Esophagus squamous epithelium (tissue), 5 donors: ENCODE measurements at places on chromosomes 4 and X. TPM values are rescaled to one million over a fixed set of nuclear protein-coding genes. Genes with fewer than 3 reads are reported as not detected.

DNA sequence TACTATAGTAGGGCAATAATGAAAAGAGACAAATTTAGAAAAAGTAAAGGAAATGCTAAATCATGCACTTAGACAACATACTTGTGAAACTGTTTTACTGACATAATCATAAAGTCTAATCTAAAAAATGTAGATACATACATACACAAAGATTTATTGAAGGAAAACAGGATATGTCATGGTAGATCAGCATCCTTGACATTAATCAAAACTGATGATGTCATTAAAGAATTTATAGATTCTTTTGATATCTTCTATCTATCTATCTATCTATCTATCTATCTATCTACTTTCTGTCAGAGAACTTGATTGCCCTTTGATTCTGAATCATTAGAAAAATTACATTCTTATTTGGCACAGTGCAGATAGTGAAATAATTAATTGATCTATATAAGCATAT lies 311.3 kb downstream of the CCSER1 start:
- no peaks in the 10 kb centered on the region for H3K4me1 ChIP-seq
- no peak overlapping the region for H3K27ac ChIP-seq
- no peaks in the 10 kb centered on the region for H3K27me3 ChIP-seq
- H3K36me3 ChIP-seq, result no peaks in the 10 kb centered on the region
- no peak overlapping the region for H3K4me3 ChIP-seq
- no peak for DNase-seq

GRCh38 chr4:8102076-8102355 lies 56.6 kb downstream of the ABLIM2 start:
- no peak for DNase-seq
- H3K27me3 ChIP-seq, result peaks cover 10% of the 10 kb centered on the region
- H3K4me3 ChIP-seq, result no peak overlapping the region
- peaks cover 39% of the 10 kb centered on the region for H3K4me1 ChIP-seq
- H3K36me3 ChIP-seq, result peaks cover 5% of the 10 kb centered on the region

DNA sequence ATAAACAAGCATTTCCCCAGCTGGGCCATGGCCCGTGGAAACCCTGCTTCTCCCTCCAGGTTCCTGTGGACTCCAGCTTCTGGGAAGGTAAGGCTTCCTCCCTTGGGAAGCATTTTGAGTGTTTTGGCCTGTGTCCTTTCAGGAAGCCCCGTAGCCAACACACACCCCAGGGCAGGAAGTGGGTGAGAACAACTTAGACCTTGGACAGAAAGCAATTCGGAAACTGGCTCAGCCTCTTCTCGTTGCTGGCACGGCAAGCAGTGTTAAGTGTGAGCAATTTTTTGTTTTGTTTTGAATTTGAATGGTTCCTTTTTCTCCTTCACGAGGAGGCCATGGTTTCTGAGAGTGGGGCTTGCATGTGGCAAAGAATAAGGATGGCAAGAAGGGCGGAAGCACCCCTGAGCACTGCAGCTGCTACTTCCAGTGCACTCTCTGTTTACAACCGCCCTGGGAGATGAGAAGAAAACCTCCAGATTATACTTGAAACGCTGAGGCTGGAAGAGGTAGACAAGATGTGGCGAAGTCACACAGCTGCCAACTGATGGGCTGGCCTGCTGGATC lies 14.1 kb upstream of the CYTL1 start:
- H3K27me3 ChIP-seq, result no peaks in the 10 kb centered on the region
- no peak overlapping the region for H3K4me3 ChIP-seq
- no peak for DNase-seq
- H3K27ac ChIP-seq, result no peak overlapping the region
- H3K36me3 ChIP-seq, result no peaks in the 10 kb centered on the region

The UGT2B7 gene
- not detected for total RNA-seq

The SAGE1 gene
- total RNA-seq, result not detected

DNA sequence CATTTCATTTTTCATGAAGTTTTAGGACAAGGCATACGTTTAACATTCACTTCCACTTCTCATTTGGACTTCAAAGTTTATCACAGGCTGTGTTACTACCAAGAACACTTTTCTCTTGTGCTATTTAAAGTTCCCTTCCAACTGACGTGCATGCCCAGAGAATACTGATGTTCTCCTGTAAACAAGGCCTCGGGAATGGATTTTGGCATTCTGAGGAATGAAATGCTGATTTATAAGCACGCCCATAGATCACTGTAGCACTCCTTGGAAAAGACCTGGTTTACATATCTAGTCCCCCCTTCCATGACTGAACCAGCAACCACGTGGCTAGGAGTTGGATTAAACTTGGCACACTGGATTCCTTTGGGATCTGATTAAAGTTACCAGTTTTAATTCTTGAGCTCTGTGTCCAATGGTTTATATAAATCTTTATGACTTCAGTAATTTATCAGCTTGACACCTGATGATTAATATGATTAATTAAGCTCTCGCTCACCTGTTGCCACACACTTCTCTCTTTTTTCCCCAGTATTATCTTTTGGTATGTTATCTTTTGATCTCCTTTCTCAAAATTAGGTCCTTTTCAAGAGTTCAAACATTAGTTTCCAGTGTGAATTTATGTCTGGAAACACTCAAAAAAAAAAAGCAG lies 122.4 kb upstream of the HAND2 start:
- H3K27ac ChIP-seq, result no peak overlapping the region
- H3K36me3 ChIP-seq, result no peaks in the 10 kb centered on the region
- no peak overlapping the region for H3K4me3 ChIP-seq
- no peak for DNase-seq
- no peaks in the 10 kb centered on the region for H3K4me1 ChIP-seq

DNA sequence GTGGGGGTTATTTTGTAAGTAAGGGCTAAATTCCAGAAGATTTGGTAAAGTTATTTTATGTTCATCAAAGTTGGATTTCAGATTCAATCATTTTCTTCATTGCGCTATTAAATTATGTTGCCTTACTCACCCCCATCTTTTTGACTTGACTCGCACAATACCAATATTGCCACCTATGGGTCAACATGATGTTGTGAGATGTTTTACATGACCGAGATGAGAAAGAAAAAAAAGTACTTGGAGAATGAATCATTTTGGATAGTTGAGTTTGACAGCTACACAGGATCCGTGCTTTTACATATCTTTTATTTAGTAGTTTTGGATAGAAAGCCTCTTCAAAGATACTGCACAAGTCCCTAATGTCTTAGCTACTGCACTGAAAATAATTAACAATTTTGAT lies 224.2 kb upstream of the EMCN start:
- peaks cover 9% of the 10 kb centered on the region for H3K4me1 ChIP-seq
- H3K4me3 ChIP-seq, result no peak overlapping the region
- DNase-seq, result no peak
- no peaks in the 10 kb centered on the region for H3K27me3 ChIP-seq

DNA sequence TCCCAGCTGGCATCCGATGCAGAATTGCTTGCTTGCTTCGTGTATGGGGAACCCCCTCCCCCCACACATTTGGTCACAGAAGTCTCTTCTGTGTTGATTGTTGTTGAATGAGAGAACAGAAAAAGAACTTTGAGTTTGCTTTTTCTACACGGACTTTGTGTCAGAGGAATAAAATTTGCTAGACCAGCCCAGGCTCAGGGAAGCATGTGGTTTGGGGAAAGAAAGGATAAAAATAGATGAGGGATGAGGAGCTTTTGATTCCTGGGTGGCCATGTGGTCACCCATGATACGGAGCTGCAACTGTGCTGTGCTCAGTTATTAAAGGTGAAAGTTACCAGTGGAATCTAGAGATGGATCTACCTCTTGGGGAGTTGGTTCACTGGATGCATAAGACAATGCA lies 34.2 kb upstream of the ESX1 start:
- H3K27ac ChIP-seq, result no peak overlapping the region
- H3K4me1 ChIP-seq, result no peaks in the 10 kb centered on the region
- H3K4me3 ChIP-seq, result no peak overlapping the region
- no peaks in the 10 kb centered on the region for H3K27me3 ChIP-seq
- DNase-seq, result no peak

GRCh38 chrX:125826080-125826479 lies 340.0 kb downstream of the DCAF12L2 start:
- DNase-seq, result no peak
- H3K4me1 ChIP-seq, result no peaks in the 10 kb centered on the region
- H3K27ac ChIP-seq, result no peak overlapping the region
- no peaks in the 10 kb centered on the region for H3K36me3 ChIP-seq
- no peak overlapping the region for H3K4me3 ChIP-seq

The ZXDA gene
- total RNA-seq, result 1.5 TPM

- H3K4me1 ChIP-seq, result no peaks in the 10 kb centered on the region
- no peaks in the 10 kb centered on the region for H3K36me3 ChIP-seq
- no peak overlapping the region for H3K27ac ChIP-seq
- no peaks in the 10 kb centered on the region for H3K27me3 ChIP-seq
- no peak for DNase-seq
- no peak overlapping the region for H3K4me3 ChIP-seq
Observed at GRCh38 chrX:155899366-155899765, 18.2 kb downstream of the VAMP7 start.

GRCh38 chr4:172656055-172656454 lies 512.6 kb upstream of the GALNT7 start:
- DNase-seq, result no peak
- H3K4me3 ChIP-seq, result no peak overlapping the region
- H3K4me1 ChIP-seq, result no peaks in the 10 kb centered on the region
- no peaks in the 10 kb centered on the region for H3K27me3 ChIP-seq

GRCh38 chr4:133287396-133287795 lies 138.3 kb downstream of the PCDH10 start:
- no peak overlapping the region for H3K27ac ChIP-seq
- no peak overlapping the region for H3K4me3 ChIP-seq
- H3K27me3 ChIP-seq, result no peaks in the 10 kb centered on the region
- DNase-seq, result no peak

The NIPAL1 gene
- 30.2 TPM for total RNA-seq

The PAGE5 gene
- total RNA-seq, result not detected
